Naive thymus-derived CD8-positive, alpha-beta T cell (primary cell): ENCODE measurements at places on chromosomes 1 and 21.

GRCh38 chr1:54309631-54310366 lies 96.4 kb downstream of the SSBP3 start:
- no peak for DNase-seq

- DNase-seq: no peak
Observed at GRCh38 chr1:223345720-223346119, 18.3 kb downstream of the SUSD4 start.

GRCh38 chr1:94327001-94327690 lies 89.8 kb upstream of the ARHGAP29 start:
- DNase-seq: no peak

DNA sequence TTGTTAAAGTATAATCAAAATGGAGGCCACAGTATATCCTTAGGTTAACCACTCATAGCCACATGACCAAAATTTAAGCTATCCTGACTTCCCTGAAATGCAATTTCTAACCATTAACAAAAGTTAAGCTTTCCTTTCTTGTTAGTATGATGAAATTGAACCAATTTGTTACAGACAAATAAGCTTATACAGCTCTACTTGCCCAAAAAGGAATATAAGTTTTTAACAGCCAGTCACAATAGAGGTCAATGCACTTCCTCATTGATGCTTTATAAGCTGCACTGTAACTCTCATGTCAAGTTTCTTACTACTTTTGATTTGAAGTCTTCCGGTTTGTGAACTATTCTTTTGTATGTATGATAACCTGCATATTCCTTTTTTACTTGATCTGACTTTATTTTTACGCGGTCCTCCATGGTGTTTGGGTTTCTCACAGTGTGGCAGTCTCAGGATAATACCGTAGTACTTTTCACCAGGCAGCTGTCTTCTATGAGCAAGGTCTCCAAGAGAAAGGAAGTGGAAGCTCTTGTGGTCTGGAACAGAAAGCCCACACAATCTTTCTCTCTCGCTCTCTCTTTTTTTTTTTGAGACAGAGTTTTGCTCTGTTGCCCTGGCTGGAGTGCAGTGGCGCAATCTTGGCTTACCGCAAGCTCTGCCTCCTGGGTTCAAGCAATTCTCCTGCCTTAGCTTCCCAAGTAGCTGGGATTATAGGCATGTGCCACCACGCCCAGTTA lies 331.6 kb downstream of the SRGAP2C start:
- DNase-seq: no peak

DNA sequence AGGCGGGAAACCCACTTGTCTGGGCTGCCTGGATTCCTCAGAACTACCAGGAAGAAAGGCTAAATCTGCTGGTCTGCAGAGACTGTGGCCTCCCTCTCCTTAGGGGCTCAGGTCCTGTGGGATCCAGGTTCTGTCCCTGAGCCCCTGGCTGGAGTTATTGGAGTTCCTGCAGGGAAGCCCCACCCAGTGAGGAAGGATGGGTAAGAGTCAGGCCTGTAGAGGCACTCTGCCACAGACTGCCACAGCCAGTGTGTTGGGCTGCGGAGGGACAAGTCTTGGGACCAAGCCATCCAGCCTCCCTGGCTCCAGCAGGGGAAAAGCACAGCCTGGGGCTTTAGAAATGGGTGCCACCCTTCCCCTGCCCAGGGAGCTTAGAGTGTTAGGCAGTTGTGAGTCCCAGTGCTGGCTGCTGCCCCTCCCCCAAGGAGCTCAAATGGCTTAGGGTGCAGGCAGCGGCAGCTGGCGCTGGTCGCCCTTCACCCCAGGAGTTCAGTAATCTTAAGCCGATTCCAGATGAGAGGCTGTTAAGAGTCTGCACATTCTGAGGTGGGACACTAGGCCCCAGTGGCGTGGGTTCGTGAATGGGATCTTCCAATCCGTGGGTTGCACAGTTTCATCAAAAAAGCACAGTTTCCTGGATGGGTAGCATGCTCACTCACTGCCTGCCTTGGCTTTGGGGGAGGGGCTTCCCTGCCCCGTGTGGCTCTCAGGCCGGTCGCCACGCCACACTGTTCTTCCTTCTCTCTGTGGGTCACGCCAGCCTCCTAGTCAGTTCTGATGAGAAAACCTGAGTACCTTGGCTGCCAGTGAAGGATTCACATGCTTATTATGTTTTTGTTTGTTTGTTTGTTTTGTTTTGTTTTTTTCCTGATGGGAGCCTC lies 57.6 kb upstream of the FMO3 start:
- no peak for DNase-seq

DNA sequence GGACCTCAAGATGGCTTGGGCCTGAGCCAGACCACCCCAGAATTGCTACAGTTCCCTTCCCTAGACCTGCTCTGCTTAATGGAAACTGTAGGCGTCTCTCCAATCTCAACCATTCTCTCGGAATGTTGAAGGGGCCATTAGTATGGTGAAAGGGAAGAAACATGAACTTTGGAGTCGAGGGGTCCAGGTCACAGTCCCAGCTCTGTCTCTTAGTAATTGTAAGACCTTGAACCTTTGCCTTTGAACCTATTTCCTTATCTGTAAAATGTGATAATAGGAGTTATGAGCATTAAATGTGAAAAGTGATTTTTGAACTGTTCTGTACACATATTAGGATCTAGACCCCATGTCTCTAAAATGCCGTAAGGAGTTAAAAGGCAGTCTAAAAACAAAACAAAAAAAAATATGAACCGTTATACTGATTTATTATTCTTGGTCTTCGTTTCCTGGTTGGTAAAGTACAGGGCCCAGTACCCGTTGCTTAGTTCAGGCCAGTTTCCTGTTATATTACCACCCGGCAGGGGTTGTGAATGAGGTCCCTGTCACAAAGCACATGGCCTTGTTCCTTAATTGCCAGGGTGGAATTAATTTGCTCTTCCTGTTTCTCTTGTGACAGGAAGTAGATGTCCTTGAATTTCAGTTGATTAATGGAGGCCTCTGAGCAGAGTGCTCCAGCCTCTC lies 42.3 kb downstream of the TCEANC2 start:
- DNase-seq: no peak

- no peak for DNase-seq
Observed at GRCh38 chr1:33122483-33123178, 41.7 kb downstream of the AZIN2 start.

DNA sequence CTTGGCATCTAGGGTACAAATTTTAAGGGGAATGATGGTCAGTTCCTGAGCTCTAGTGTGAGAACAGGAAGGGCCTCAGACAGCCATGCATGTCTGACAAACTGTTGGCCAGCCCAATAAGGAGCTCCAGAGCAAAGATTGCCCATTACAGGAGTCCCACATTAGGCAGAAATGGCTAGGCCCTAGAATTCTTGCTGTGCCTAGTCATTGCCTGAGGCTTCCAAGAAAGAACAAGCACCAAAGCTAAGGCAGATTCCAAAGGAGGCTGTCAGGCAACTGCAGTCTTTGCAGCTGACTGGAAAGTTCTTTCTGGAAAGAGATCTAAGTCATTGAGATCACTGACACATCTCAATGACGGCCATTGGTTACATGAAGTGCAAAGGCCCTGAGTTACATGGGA lies 3.9 kb upstream of the STIL start:
- DNase-seq: no peak

- no peak for DNase-seq
Observed at GRCh38 chr1:6358144-6358624, 35.4 kb downstream of the ACOT7 start.

GRCh38 chr1:188444526-188444925 lies 1615.8 kb downstream of the PLA2G4A start:
- DNase-seq: no peak

DNA sequence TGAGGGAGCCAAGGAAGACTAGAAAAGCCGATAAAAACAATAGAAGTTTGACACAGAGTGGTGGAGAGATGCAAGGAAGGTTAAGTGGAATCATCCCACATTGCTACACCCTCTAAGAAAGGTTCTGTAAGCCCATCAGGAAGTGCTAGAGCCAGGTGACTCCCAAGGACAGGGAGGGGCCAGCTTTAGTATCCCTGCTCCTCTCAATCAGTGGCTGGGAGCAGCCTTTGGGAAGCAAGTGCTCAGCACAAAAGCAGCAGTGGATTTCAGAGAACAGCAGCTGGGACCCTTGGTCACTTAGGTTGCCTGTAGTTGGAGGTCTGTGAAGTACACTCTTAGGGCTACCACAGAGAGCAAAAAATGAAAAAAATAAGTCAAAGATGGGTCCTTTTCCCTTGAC lies 42.5 kb downstream of the NME7 start:
- DNase-seq: no peak

GRCh38 chr1:25679171-25679570 lies 62.6 kb downstream of the MAN1C1 start:
- DNase-seq: no peak

DNA sequence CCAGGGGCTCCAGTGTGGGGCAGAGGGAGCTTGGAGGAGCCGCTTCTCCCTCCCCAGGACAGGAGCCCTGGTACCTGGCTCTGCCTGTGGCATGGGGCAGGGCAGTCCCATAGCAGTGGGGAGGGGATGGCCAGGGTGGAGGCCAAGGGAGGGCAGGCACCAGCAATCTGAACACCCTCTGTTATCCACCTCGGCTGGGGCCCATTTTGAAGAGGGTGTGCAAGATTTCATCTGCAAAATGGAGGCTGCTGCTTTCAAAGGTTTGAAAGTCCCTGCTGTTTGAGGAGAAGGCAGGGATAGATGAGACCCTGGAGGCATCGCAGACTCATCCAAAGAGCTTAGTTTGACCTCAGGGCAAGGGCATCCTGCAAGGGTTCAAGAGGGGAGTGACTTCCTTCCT lies 15.2 kb upstream of the TMPRSS2 start:
- no peak for DNase-seq

DNA sequence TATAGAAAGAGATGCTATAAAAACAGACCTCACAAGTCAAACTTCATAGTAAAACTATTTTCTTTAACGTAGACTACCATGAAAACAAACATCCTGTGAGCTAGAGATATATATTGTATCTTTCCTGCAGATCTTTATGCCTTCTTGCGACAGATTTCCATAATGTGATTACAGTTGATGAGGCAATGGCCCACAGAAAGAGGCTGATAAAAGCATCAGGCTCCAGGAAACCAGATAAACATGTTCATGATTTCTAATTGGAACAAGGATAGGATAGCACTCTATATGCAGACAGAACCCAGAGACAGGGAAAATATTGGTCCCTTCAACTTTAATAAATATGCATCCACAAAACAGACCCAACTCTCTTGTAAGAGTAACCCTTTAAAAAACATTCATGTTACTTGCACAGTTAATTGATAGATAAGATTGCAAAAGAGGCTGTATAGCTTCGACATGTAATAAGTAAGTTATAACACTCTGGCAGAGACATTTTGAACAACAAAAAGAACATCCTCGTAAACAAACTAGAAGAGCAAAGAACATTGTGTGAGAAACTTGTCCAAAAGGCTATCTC lies 329.4 kb downstream of the AGBL4 start:
- no peak for DNase-seq

- DNase-seq: no peak
Observed at GRCh38 chr1:152444045-152444444, 30.0 kb upstream of the CRNN start.

GRCh38 chr1:185813401-185813979 lies 79.3 kb downstream of the HMCN1 start:
- DNase-seq: no peak

DNA sequence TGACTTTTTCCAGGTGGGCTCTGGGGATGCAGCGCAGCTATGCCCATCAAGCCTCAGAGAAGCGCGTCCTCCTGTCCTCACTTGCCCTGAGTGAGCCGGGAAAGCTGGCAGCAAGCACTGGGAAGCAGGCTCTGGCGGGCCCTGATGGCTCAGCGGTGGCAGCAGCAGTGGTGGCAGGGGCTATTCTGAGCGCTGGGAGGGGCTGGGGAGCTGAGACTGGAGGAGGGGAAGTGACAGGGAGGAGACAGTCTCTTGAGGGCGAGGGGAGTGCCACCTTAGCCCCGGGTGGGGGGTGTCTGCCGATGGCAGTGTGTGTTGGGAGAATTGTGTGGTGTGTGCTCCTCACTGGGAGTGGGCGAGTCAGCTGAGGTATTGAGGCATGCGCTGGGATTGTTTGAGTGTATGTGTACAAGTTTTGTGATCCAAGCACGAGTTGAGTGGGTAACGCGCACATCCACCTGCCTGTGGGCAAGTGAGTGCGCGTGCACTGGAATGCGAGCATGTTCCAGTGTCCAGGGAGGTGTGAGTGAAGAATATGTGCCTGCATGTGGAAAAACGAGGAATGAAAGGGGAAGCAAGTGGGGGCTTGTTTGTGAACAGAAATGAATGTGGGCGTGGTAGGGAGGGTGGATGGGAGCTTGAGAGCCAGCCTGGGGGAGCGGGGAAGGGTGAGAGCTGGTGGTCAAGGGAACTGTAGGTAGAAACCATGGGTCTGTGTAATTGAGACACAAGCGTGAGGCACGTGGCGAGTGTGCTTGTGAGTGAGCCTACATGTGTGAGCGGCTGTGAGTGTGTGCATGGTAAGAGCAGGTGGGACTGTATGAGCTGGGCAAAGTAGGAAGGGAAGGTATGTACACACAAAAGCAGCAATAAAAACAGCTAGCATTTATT lies 2.9 kb upstream of the FOXO6 start:
- DNase-seq: no peak

DNA sequence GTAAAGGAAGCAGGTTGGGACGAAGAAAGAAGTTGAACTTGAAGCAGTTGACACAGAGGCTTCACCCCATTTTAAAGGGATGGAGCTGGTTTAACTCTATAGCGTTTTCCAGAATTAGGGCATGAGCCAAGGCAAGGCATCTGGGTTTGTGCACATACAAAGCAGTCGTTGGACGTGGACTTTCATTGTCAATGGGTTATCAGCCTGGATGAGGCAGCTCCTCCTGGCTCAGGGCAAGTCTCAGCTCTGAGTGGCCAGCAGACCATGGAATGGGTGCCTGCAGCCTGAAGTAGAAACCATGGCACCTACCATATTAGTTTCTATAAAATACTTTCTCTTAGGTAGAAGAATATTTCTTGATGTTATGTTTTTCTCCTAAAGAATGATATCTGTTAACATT lies 163.8 kb upstream of the KCNK2 start:
- DNase-seq: no peak

- no peak for DNase-seq
Observed at GRCh38 chr1:64171246-64171645, 32.2 kb upstream of the UBE2U start.

DNA sequence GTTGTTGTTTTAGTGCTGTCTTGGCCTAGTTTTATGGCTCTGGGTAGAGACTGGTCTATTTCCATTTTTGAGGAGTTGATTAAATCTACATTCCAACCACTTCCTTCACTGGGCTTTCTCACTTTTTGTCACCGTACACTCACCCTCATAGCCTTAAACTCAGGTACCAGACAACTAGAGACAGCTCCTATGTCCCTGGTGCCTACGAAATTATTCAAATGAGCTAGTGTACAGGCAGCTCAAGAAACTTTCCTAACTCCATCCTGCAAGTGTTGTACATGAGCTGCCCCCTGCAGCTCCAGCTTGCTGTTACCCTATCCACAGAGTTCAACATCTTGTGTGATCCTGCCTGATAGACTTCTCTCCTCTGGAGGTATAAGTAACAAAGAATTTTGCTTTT lies 704.8 kb upstream of the RGS18 start:
- no peak for DNase-seq

GRCh38 chr1:24528744-24529143 lies 26.1 kb downstream of the RCAN3 start:
- DNase-seq: no peak
